ENCODE measurements at places on chromosomes 6 and 20.

DNA sequence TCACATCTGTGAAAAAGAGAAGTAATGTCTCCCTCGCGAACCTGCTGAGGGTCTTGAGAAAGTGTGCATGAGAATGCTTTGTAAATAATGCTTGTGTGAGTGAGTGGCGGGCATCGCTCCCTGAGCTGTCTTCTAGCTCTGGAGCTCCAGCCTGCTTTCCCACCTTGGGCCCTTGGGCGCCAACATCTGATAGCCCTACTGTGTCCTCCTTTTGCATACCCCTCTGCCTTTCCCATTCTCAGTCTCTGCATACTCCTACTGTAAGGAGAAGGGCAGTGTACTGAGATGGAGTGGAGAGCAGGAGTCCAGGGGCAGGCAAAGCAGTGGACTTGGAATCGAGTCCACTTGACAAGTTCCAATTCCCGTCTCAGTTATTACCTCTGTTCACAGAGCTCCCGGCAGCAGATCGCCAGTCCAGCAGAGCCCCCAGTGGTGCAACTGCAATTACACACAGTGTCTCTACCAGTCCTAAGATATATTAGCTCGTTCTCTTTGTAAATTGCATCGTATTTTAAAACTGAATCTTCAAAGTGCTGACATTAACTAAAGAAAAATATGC, 847 bp upstream of the NCR2 start:
- no peak for DNase-seq

DNA sequence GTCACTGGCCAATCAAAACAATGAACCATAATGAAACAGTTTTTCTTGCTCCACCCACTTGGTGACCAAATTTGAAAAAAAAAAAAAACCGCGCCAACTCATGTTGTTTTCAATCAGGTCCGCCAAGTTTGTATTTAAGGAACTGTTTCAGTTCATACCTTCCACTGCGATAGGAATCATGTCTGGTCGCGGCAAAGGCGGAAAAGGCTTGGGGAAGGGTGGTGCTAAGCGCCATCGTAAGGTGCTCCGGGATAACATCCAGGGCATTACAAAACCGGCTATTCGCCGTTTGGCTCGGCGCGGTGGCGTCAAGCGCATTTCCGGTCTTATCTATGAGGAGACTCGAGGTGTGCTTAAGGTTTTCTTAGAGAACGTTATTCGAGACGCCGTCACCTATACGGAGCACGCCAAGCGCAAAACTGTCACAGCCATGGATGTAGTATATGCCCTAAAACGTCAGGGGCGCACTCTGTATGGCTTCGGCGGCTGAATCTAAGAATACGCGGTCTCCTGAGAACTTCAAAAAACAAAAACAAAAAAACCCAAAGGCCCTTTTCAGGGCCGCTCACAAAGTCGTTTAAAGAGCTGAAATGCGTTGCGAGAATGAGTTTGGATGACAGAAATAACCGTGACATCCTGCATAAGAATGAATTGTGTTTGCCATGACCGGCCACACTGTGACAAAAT, 16.7 kb downstream of the HFE start:
- peak; percentile 91 for DNase-seq

GRCh38 chr6:38460186-38460585, 179.5 kb downstream of the BTBD9 start:
- no peak for DNase-seq

GRCh38 chr6:26295691-26296555, 69.1 kb upstream of the BTN3A2 start:
- no peak for DNase-seq

GRCh38 chr6:67630146-67630545, 1004.9 kb upstream of the ADGRB3 start:
- DNase-seq: no peak

- peak; percentile 6 for DNase-seq
Observed at GRCh38 chr20:2141600-2142575, 40.3 kb downstream of the STK35 start.

- no peak for DNase-seq
Observed at GRCh38 chr6:98894810-98895209, 52.9 kb downstream of the FBXL4 start.

DNA sequence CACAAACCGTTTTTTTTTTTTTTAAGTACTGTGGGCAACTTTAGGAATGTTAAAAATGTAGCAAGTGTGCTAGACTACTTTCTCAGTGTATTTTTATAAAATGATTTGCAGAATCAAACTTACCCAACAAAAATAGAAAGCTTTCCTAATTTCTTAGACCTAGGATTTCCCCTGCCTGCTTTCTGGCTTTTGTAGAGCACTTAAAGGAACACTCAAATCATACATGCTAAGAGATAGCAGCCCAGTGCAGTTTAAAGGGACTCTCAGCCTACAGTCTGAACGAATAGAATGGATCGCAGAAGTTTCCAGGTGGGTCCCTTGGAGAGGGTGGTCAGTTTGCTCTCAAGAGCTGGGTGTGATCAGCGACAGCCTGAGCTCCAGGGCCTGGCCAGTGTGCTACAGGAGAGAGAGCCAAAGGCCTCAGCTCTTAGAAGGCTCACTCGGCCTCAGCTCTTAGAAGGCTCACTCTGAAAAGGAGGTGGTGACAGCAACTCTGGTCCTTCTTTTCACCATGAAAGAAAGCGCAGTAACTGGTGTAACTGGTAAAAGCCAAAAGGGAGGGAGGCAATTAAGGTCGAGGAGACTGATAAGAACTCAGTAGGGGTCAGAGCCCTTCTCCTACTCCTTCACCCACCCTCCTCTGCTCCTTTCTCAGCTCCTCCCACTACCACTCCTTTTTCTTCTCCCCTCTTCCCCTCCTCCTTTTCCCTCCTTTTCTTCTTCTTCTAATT, 142.4 kb downstream of the ZFP64 start:
- DNase-seq: no peak

GRCh38 chr20:10438217-10438616, 3.1 kb downstream of the SLX4IP start:
- DNase-seq: no peak

- no peak for DNase-seq
Observed at GRCh38 chr20:41358717-41359116, 7.9 kb downstream of the EMILIN3 start.

DNA sequence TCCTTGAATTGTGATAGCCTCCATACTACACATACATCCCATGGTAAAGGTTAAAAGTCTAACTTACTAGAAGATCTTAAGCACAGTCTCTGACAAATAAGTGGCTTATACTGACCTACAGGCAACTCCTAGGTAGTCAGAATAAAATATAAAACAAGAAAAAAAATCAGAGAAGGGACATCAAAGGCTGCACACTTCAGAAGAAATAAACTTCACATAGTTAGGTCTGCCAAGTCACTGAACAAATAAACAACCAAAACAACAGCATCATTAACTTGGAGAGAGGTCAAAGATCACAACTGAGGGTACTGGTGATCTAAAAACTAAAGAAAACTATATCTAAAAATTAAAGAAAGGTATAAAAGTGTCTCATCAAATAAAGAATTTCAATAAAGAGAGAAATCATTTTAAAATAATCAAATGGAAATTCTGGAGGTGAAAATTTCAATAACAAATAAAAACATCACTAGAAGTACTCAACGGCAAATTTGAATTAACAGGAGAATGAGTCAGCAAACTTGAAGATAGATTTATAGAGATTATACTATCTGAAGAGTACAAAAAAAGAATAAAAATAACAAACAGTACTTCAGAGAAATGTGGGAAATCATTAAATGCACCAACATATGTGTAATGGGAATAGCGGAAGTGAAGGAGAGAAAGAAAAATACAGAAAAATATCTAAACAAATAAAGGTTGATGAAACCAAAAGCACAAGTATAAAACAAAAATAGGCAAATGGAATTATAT, 88.0 kb upstream of the UST start:
- DNase-seq: no peak

Data from T-helper 2 cell treated with Interferon-gamma antibody and Interleukin-4, amounts not matched to agents 5 μg/mL and 100 μg/mL, for 36 hours (primary cell).